Activated CD4-positive, CD25-positive, alpha-beta regulatory T cell (primary cell): ENCODE measurements at places on chromosomes 3 and 15.

GRCh38 chr3:89145995-89146394 is 38.6 kb downstream of the EPHA3 start:
- no peak for DNase-seq

GRCh38 chr3:4570840-4571621 is 77.9 kb downstream of the ITPR1 start:
- no peak for DNase-seq

GRCh38 chr15:51475736-51476135 is 134.3 kb downstream of the GLDN start:
- DNase-seq: no peak

- no peak for DNase-seq
Observed at GRCh38 chr3:147173257-147173656, 233.1 kb downstream of the ZIC4 start.

- no peak for DNase-seq
Observed at GRCh38 chr15:92650966-92651365, 4.6 kb downstream of the FAM174B start.

DNA sequence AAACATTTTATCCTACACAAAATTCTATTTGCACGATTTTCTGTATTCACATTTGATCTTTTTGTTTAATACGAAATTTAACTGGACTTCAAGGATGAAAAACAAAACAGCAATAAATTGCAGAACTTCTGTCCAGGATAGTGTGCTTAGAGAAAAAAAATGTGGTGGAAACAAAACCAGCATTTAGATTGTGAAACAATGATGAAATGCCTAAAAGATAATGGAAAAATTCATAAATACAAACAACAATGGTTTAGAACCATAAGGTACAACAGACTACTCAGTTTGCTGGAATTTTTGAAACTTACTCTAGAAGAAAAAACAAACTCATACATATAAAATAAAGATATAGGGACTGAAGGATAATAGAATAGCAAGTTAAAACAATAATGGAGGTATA is 234.0 kb downstream of the BCHE start:
- DNase-seq: no peak

GRCh38 chr3:70056081-70056480 is 56.5 kb downstream of the SAMMSON start:
- no peak for DNase-seq

DNA sequence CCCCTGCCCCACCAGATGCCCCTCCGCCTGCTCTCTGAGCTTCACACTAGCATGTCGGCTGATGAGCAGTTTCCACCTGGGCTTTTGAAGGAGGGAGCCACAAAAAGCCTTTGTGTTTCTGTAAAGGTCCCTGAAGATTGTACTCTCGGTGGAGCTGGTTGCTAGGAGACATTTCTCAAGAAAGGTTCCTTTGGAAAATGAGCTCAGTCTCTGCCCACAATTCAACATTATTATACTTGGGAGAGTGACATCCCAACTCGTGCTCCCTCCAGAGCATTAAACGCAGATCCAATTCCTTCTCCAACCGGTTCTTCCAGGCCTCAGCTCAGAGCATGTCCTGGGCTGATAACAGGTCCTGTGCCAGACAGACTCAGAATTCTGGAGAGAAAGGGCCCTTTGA is 26.8 kb upstream of the FAM107A start:
- DNase-seq: no peak

DNA sequence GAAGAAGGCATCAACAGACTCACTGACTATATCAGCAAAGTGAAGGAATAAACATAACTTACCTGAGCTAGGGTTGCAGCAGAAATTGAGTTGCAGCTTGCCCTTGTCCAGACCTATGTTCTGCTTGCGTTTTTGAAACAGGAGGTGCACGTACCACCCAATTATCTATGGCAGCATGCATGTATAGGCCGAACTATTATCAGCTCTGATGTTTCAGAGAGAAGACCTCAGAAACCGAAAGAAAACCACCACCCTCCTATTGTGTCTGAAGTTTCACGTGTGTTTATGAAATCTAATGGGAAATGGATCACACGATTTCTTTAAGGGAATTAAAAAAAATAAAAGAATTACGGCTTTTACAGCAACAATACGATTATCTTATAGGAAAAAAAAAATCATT is 17.8 kb downstream of the LMOD3 start:
- DNase-seq: no peak

DNA sequence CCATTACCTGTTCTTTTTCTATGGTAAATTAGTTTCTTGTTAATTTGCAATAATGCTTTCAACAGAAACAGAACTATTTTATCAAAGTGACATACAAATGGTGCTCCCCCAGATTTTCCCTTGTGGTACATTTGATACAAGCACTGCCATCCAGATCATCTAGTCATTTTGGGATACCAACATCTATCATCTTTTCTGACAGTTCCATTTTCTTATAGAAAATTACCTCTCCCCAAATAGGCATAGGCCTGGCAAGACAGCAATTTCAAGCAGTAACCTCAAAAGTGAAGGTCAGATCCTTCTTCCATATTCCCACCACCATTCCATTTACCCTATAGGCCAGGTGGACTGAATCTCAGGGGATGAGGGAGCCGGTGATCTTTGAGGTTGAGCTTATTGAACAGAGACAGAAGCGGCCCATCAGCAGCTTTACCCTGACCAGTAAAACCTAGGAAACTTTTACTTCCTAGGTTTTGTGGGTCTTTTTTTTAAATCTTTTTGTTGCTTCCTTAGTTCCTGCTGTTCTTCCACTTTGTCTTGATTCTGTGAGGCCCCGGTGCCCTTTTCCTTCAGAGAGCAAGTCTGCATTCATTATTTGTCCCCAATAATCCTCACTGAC is 3.1 kb upstream of the PLD1 start:
- no peak for DNase-seq

- no peak for DNase-seq
Observed at GRCh38 chr3:21697707-21698106, 53.3 kb downstream of the ZNF385D start.

- DNase-seq: no peak
Observed at GRCh38 chr3:48835650-48836366, 11.9 kb downstream of the PRKAR2A start.

DNA sequence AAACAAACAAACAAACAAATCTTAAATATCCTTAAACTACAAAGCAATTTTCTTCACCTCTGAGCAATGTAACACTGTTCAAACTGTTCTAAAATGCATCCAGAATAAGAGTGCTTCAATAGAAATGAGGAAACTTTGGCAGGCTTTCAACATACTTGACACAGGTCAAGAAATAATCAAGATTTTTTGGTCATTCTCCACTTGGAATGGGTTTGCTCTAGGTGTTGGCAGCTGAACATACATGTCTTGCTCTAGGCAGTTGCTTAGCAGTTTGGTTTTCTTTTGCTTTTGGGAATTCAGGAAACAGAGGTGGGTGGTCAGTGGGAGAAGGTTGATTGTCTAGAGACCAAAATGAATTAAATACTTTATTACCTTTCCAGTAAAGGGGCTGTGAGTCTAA is 1.4 kb upstream of the LRRC3B start:
- no peak for DNase-seq
